MV-4-11 (cell line): ENCODE measurements at places on chromosomes 5 and 9.

DNA sequence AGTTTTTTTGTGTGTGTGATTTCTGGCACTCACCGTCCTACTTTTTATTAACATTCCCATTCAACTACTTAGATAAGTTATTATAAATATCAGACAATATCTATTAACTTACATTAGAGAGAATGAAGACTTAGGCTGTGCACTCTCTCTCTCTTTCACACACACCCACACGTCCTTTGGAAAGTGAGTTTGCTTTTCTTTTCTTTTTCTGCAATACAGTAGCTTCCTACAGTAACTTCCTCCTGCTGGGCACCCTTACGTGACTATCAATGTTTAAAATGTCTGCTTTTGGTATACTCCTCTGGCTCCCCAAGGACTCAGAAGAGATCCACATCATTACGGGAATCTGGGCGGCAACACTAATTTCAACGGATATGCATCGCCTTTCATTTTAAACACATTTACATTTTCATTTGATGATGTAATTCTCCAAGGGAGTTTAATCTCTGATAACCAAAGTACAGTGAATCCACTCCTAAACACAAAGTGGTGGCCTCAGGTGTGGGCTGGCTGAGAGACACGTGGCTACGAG is 179.5 kb downstream of the MAPKAP1 start:
- peak; percentile 3 for DNase-seq

- no peak for DNase-seq
Observed at GRCh38 chr5:151070449-151070848, 10.4 kb downstream of the TNIP1 start.

GRCh38 chr9:18554244-18554643 is 80.3 kb downstream of the ADAMTSL1 start:
- DNase-seq, result no peak

DNA sequence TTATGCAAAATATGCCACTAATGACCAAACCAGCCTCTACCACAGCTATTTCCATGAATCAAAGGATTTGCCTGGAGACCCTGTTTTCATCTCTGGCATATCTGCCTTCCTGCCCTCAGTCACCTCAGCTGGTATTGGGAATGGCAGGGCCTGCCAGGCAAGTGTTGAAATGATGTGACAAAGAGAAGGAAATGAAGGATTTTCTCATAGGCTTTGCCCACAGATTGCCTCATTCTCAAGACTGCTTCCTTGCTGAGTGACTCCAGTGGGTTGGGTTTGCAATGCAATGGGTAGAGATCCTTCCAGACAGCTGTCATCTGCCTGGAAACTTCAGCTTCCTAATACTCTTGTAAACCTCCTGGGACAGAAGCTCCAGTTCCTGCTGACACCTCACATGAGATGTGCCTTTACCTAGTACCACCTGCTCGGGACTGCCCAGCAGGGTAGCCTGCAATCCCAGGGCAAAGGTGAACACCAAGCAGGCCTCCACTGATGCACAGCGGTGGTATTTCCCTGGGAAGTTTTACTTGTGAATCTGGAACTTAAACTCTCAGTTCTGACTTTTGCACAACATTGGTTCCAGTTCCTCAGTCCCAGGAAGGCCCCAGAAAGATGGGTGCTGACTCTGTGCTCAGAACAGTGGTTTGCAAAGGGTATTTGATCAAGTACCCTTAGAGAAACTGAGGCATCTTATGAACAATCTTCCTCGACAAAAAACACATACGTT is 64.8 kb upstream of the SLC1A1 start:
- DNase-seq, result peak; percentile 28

DNA sequence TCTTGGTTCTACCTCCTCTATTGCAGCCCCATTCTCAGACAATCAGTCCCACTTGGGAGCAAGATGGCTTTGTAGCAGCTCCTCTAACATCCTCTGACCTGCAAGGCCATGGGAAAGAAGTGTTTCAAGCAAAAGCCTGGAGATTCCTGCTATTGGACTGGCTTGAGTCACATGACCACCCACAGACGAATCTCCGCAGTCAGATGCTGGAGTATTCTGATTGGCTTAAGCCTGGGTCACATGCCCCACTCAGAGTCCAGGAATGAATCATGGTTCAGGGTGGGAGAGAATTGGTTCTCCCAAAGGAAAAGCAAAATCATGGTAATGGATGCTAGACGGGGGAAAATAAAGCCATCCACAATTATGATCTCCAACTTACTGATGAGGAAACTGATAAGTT is 22.6 kb upstream of the LMX1B start:
- no peak for DNase-seq

GRCh38 chr5:1017691-1018455 is 9.3 kb downstream of the NKD2 start:
- no peak for DNase-seq

DNA sequence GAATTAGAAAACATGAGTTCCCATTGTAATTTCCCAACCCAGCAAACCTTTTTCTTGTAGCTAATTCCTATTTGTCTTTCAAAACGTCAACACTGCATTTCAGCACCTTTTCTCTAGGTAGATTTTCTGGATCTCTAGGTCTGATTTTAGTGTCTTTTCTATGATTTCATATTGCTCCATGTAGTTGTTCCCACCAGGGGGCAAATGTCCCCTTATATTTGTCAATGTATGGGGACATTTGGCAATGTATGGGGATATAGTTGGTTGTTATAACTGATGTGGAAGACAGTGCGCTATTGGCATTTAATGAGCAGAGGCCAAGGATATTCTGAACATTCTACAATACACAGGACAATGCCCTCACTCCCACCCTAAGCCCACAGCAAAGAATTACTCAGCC is 273.9 kb upstream of the ADRA1B start:
- no peak for DNase-seq

- DNase-seq, result peak; percentile 13
Observed at GRCh38 chr5:133398646-133399101, 213.7 kb downstream of the FSTL4 start.

DNA sequence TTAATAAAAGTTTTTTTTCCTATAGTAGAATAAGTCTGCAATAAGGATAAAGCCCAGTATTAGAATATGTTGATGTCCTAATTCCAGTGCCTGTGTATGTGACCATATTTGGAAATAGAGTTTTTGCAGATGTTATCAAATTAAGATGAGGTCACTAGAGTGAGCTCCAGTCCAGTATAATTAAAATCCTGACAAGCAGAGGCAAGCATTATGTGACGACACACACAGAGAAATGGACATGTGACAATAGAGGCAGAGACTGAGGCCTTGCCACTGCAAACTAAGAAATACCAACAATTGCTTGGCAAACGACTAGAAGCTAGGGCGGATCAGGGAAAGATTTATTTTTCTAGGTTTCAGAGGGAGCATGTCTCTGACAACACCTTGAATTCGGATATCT is 216.4 kb upstream of the CYLC2 start:
- no peak for DNase-seq

GRCh38 chr5:151597749-151598148 is 6.6 kb upstream of the FAT2 start:
- peak; percentile 44 for DNase-seq

GRCh38 chr9:16653491-16654399 is 216.7 kb downstream of the BNC2 start:
- no peak for DNase-seq

- no peak for DNase-seq
Observed at GRCh38 chr5:30147976-30148375, 1045.5 kb upstream of the CDH6 start.

DNA sequence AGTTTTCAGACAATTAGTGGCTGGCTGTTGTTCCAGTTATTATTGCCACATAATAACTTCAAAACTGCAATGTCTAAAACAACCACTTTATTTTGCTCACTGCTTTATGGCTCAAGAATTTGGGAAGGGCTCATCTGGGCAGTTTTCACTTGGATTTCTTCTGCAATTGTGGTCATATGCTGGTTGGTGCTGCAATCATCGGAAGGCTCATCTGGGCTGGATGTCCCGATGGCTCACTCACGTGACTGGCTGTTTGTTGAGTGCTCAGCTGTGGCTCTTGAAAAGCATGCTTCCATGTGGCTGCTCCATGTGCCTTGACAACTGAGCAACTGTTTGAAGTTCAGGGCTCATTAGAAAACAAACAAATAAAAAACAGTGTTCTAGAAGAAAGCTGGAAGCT is 1032.5 kb downstream of the DTWD2 start:
- no peak for DNase-seq

DNA sequence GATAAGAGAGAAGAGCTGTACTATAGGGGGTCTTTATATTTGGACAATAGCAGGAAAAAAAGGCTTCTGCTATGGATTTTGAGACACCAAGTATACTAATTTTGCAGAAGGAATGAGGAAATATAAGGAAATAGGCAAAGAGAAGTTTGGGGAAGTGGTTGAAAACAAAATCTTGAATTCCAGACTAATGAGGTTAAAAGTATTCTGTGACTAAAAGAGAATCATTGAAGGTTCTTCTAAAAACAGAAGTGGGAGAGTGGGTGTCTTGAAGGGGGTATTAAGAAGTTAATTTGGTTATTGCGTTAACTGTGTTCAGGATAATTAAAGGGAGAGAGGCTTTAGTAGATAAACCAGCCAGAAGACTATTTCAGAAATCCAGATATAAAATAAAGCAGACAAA is 148.7 kb downstream of the RFK start:
- peak; percentile 92 for DNase-seq

- DNase-seq, result peak; percentile 12
Observed at GRCh38 chr9:98310752-98311392, 55.4 kb upstream of the TBC1D2 start.

GRCh38 chr5:3277590-3278196 is 317.9 kb upstream of the IRX1 start:
- DNase-seq, result no peak

DNA sequence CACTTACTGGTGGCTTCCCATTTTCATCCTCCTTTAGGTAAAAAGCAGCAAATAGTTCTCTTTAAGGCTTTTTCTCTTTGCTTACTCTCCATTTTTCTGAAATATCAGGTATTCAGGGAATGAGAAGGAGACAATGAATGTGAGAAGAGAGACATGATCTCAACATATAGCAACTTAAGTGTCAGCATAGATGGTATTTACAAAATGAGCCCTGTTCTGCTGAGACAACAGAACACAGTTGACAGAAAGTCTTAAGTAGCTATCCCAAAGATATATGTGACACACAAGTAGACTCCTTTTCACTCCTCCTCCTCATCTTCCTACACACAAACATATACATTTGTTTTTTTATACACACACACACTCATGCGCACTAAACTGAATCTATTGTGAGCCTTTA is 649.3 kb upstream of the WWC1 start:
- DNase-seq, result no peak

DNA sequence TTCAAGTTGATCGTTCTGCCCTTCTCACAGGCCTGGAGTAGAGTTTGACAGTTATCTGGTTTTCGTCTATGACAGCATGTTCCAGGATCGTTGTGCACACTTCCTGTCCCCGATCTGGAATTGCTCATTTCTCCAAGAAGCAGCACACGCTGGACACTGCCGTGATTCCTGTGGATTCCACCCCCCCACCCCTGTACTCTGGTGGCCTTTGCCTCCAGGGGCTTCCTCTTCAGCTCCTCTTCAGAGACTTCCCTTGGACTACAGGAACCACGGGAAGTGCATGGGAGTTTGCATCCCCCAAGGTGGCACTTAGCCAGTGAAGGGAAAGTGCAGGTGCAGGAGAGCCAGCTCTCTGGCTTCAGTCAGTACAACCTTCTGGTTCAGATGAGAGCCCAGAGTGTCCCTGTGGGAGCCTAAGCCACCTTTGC is 160.7 kb downstream of the CACNA1B start:
- DNase-seq, result no peak

GRCh38 chr9:122265149-122265915 is 650 bp downstream of the MRRF start:
- peak; percentile 77 for DNase-seq

- peak; percentile 52 for DNase-seq
Observed at GRCh38 chr9:74173284-74173683, 323.9 kb upstream of the RORB start.

GRCh38 chr5:125874717-125875116 is 548.5 kb upstream of the GRAMD2B start:
- peak; percentile 0 for DNase-seq

DNA sequence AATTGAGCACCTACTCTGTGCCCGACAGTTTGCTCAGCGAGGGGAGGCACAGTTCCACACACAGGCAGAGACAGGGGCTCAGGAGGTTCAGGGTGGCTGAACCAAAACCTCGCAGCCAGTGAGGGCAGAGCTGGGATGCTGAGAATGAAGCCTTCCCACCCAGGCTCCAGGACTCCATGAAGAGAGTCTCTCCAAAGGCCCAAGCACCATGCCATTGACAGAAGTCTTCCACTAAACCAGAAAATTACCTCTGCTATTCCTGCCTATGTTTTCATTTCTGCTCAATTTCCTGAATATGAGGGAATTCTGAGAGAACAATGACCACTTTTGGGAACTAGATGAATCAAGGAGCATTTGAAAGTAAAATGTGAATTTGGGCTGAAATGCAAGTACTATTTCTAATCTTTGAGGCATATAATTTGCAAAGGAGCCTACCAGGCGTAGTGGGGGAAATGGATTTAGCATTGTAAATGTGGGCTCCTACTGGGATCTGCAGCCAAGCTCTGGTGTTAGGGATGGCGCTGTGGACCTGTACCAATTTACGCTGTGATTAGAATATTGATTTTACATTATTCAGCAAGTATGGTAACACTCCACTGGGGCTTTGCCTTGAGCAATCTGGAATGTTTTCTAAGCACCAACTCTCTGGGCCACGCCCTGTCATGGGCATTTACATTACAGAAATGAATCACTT is 91.9 kb downstream of the DRD1 start:
- no peak for DNase-seq

GRCh38 chr9:112037281-112038016 is 137.6 kb downstream of the SUSD1 start:
- peak; percentile 95 for DNase-seq

DNA sequence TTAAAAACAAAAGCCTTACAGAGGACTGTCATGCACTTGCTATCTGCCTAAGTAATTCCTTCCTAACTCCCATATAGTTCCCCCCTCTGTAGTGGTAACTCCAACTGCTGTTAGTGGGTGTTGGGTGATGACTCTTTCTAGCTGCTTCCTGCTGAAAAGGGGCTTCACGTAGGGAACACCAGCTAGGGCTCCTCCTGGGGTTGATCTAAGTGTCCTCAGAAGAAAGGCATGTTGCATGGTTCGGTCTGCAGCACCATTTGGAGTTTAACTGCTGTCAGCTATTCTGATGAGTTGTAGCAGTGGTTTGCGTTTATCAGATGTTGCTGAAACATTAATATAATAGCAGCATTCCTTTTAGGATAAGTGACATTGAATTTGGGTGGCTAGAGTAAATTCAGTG is 281.9 kb upstream of the TUSC1 start:
- DNase-seq, result no peak

DNA sequence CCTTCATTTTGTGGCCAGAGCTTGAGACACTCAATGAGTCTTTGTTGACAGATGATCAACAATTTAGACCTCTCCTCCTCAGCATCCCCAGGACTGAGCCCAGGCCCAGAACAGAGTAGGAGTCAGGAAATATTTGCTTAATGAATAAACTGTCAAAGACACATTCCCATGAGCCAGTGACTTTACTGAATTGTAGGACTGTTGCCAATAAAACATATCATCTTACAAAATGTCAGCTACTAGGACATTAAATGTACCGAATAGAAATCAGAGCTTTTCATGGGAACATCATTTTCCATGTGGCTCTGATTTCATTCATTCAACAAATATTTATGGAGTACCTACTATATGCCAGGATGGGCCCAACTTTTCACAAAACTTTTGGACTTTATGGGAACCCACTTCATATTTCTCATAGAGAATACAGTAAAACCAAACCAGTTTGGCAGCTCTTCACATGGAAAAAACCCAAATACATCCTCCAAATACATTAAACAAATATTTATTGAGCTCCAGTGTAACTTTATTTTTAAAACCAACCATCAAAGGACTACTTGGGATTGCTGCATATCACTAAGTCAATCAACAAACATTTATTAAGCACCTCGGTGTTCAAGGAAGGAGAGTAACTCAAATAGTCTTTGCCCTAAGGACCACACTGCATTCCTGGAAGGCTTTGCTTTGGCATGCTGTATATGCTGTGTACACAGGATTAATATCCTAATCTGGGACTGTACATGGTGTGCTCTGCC is 11.4 kb downstream of the VDAC1 start:
- no peak for DNase-seq
